NCI-H1930 (cell line): ENCODE measurements at places on chromosomes 6 and 20.

DNA sequence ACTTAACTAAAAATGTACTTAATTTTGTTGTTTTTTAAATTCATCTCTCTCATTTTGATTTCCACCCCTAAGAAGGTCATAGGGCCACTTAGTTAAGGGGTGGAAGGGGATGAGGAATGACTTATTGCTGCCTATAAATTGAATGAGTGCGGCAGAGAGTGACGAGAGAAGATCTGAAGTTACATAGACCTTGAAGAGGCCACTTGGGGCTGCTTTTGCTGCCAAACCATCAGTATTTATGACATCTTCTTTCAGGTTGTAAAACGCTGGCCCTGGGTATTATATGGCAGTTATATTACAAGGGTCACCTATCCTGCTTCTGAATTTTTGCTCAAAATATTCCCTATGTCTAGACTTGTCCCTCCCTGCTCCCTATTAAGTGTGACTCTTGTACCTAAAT is 119.6 kb upstream of the RIMS1 start:
- no peak for DNase-seq

- DNase-seq, result peak; percentile 93
These were observed at the start of gene TSPYL1 for GRCh38 chr6:116279232-116280160. Gene TSPYL1, minus strand, starts transcription at chr6:116279930. Its CDS starts 100 bp downstream, at chr6:116279830.

GRCh38 chr6:43150051-43150751 is 20.9 kb upstream of the SRF start:
- DNase-seq, result no peak

- DNase-seq, result no peak
These were observed 82.5 kb downstream of the B3GAT2 start for GRCh38 chr6:70874181-70874913.
